ENCODE measurements at places on chromosomes 2 and 18.

- DNase-seq: peak; percentile 42
These were observed 13.7 kb upstream of the RALB start for GRCh38 chr2:120238728-120239487.

- no peak for DNase-seq
These were observed at the start of gene SCTR for GRCh38 chr2:119523952-119524694. Gene SCTR, minus strand, starts transcription at chr2:119524483. Its CDS starts 257 bp downstream, at chr2:119524226.

DNA sequence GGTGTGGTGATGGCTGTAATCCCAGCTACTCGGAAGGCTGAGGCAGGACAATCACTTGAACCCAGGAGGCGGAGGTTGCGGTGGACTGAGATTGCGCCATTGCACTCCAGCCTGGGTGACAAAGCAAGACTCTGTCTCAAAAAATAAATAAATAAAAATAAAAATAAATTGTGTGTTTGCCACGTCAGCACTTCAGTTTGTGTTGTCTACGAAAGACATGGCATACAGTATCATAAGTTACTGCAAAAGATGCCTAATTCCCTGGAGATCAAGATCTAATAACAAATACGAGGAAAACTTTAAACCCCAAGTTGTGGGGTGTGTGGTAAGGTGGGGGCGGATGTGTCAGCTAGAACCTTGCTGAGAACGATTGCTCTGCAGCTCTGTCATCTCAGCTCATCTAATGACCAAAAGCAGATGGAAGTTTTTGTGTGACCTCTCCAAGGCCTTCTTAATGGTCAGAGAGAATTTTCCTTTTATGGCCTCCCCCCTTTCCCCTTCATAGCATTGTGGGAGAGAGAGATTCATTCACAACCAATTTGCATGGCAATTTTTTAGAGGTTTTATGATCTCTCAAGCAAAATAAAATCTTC lies 11.3 kb downstream of the NPAS2 start:
- no peak for DNase-seq

- no peak for DNase-seq
These were observed 1.4 kb downstream of the PPM1G start for GRCh38 chr2:27407798-27408491.

DNA sequence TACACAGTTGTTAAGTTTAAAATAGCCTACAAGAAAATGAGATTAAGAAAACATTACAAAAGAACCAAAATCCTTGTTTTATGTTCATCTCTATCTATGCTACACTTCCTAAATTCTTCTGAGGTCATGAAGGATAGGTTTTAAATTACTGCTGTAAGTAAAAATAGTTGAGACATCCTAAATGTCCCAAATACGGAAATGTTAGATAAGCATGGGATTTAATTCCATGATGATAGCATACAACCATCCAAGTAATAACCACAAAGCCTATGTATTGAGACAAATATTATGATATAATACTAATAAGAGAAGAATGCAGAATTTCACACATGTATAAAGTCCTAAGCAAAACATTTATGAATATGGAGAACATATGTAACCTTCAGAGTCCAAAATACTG lies 34.1 kb downstream of the PIEZO2 start:
- no peak for DNase-seq

GRCh38 chr2:15732341-15733077 lies 140.8 kb downstream of the DDX1 start:
- no peak for DNase-seq

DNA sequence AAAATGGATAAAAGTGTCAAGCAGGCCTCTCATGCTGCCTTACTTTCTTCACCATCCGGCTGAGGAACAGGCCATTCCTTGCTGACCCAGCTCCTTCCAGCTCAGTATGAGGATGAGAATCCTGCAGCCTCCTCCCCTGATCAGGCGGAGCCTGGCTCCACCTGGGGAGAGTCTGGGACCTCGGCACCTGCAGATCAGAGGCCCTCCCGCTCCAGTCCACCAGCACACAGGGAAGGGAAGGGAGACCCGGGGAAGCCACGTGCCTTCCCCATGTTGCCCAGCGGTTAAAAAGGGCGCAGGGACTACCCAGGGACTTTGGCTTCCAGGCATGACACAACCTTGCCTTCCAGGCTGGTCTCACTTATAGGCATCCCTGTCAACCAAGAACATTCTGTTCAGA lies 172.0 kb downstream of the NDUFA10 start:
- DNase-seq: no peak

DNA sequence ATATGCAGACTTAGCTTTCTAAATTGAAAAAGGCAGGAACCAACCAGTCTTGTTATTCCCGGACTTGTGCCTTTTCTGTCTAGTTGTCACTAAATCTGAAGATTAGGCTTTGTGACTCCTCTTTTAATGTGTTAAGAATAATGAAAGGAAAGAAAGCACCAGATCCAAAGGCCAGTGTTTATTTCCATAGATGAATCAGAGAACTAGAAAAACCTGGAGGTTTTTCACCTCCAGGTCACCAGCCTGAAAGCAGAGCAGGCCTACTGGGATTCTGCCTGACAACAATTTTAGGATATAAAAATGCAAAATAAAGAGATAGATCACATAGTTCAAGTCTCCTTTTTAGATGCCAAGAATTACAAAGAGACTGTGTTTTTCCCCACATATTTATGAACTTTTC lies 160.4 kb downstream of the GULP1 start:
- no peak for DNase-seq

DNA sequence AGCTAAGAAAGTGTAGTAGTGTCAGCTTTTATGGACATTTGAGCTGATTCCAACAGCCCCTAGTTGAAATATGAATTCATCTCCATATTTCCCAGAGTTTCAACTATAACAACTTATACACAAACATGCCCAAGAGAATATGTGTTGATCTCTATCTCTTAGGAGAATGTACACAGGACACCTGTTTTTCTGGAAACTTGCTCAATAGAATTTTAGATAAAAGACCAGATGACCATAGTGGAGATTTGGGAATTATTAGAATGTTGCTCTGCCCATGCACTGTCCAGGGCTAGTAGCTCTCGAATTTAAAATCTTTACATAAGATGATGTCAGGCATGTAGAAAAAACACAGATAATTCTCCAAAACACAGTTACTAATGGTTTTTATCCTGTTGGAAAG lies 162.3 kb upstream of the VRK2 start:
- no peak for DNase-seq

GRCh38 chr2:147541314-147541713 lies 303.5 kb upstream of the ACVR2A start:
- no peak for DNase-seq

DNA sequence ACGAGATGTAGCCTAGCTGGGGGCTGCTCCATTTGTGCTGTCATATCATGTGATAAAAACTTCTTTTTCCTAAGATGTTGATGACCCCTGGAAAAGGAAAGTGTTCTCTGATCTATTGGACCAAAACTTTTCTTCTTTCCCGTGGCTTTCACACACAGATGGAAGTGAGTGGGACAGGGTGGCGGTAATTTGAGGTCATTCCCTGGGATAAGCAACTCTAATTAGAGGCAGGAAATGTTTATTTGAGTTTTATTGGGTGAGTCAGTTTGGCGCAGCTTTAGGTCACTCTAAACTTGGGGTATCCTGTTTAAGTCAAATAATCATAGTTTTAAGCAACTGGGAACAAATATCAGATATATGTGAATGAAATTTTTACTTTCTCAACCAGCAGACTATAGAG lies 221.0 kb upstream of the EPAS1 start:
- DNase-seq: no peak

DNA sequence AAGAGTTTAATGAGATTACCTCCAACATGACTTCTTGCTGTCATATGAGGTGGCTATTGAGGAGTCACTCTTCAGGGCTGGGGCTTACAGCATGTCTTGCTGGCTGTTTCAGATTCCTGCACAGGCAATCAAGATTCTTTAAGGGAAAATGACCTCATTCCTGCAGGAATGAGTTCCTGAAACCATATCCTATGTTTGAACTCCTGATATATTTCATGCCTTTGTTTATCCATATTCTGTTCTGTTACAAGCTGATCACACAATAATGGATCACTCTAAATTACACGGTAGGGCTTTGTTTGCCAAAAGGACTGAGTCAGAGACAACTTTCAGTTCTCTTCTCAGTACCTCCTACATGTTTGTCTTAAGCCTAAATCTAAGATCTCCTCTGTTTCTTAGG lies 879.8 kb upstream of the PIK3C3 start:
- peak; percentile 53 for DNase-seq

GRCh38 chr2:114450639-114451038 lies 8.2 kb downstream of the DPP10 start:
- DNase-seq: no peak

- DNase-seq: no peak
These were observed 103.8 kb upstream of the ST3GAL5 start for GRCh38 chr2:85992611-85993010.

DNA sequence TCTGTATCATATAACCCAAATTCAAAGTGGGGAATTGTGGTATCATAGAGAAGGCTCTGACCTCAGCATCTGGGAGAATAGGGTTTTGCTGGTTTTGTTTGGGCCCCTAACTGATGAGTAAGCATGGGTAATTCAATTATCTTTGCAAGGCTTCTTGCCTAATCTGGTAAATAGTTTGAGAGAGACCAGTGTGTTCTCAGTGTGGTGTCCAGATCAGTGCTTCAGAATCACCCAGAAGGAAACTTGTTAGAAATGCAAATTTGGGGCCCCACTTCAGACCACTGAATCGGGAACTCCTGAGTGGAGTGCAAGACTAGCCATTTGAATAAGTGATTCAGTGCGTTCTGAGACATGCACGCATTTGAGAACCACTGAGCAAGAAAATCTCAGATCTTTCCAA lies 282.7 kb downstream of the EPHA4 start:
- DNase-seq: no peak

- DNase-seq: no peak
These were observed 431.9 kb upstream of the HS6ST1 start for GRCh38 chr2:128750328-128751165.

GRCh38 chr2:136402281-136402680 lies 284.3 kb upstream of the CXCR4 start:
- DNase-seq: no peak

DNA sequence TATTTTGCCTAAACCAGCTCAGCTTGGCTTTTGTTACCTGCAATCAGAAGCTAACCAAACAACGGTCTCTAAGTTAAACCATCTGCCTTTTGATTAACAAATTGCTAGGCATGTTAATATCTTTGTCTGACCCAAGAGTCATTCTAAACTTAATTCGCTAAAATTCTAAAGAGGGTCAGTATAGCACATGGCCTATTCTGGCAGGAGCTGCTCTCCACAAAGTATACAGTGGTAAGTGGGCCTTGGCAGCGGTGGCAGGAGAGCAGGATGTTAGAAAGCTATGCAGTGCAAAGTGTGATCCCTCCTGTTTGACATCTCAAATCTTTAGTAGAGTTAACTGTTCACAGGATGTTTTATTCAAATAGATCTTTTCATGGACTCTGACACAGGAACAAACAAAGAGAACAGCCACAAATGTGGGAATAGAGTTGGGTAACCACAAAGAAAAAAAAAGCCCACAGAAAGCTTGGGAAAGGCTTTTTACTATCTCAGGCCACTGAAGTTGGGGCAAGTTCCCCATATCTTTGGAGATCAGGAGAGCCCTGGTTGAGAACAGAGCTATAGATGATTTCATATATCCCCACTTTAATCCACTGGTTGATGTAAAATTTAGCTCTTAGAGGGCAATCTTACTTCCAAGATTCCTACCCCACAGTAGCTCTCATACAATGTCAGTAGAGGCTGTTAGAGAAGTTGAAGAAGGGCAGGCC lies 10.6 kb downstream of the CFAP210 start:
- no peak for DNase-seq

GRCh38 chr18:32362484-32362883 lies 108.2 kb downstream of the GAREM1 start:
- no peak for DNase-seq

Data from GM04503 (cell line).